ENCODE measurements at places on chromosomes 4 and X.

GRCh38 chr4:26191353-26191752 lies 129.5 kb upstream of the RBPJ start:
- no peak for DNase-seq

DNA sequence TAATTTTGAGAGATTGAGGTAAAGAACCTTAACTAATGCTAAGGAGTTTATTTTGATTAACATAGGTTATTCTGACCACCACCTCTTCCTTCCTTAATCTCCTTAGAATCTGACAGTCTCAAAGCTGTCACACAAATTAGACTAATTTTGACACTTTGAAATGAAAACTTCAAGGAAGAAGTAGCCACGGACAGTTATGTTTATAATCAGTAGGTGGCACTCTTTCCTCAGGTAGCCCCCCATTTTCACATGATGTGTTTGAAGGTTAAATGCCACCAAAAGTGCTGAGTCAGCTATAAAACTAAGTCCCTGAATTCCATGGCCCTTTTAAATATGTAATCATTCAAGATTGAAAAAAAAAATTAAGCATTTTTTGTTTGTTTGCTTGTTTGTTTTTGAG lies 22.4 kb downstream of the TMEM33 start:
- no peak for DNase-seq

DNA sequence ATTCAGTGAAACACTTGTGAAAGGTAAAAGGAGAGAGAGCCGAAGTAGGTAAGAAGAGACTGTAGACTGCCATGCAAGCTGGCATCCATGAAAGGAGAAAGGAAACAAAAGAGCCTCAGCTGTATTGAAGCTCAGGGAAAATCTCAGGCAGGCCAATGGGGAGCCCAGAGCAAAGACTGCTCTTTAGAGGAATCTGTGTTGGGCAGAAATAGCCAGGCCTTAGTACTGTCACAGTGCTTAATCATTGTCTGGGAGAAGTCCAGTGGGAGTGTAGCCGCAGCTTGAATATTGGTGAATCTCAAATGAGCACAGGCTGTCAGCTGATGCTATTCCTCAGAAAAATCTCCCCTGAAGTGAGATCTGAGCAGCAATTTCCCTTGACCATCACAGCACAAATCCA lies 27.6 kb downstream of the CYLC1 start:
- DNase-seq, result no peak

GRCh38 chr4:56871371-56871866 lies 36.3 kb upstream of the REST start:
- no peak for DNase-seq

DNA sequence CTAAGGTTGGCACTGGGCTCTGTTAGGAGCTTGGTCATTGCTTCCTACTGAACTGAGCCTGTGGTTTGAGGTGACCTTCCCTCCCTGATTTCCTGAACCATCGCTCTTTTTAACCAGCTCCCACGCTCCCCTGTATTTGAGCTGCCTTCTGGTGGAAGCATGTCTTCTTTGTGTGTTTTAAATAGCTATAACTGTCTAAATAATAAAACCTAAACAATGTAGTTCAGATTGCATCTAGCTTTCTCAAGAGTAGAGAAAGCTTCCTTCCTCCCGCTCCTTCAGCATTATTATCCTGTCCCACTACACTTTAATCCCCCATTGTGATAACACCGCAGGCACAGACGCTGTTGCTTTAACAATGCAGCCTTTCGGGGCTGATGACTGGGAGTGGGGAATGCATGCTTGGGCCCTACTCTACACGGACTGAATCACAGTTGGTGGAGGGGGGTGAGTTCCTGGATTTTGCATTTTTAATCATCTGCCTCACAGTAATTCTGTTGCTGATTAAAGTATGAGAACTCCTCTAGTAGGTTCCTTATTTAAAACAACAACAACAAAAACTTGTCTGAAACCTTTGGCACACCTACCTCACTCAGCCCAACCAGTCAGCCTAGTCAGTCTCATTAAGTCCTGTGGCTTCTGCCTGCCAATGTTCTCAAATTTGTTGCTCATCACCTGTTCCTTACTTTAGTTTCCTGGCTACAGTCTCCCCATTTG lies 6.6 kb downstream of the SMS start:
- no peak for DNase-seq

GRCh38 chrX:126485409-126485808 lies 67.2 kb downstream of the DCAF12L1 start:
- no peak for DNase-seq

DNA sequence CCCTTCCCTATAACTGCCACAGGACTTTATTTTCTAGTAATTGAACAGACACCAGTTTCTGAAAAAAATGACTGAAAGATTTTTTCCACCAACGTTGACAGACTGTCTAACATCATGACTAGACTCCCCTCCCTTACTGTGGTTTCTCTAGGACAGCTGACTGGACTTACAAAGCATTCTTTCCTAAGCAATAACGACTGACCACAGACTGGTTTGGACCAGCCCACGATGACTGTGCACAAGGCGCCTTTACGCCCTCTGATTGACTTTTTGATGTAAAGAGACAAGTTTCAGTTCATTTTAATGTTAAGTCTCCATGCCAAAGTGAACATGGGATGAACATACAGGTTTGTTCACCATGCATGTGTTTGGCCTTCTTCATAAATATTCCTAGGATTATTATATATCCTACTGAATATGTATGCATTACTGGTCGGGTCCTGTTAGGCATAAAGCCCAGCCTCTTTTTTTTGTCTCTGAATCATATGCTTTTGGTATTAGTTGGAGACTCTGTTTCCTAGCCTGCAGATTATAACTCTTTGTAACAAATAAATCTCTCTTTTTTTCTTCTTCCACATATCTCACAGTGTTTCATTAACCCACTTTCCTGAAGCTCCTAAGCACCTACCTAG lies 50.5 kb upstream of the UGT2B4 start:
- no peak for DNase-seq
